Fibroblast of lung (primary cell): ENCODE measurements at places on chromosomes 7 and 10. TPM values are rescaled to one million over a fixed set of nuclear protein-coding genes. Genes with fewer than 3 reads are reported as not detected.

The GPR158 gene
- under 0.01 and 0.33 TPM in 2 replicates for total RNA-seq

The ZNF32 gene
- total RNA-seq: 60.1 and 61.9 TPM in 2 replicates

The NME8 gene
- not detected in 2 replicates for total RNA-seq

The CLDN15 gene
- 2.6 and 3.1 TPM in 2 replicates for total RNA-seq

The NPFFR1 gene
- under 0.01 TPM in 1 of 2 replicates, not detected in the other for total RNA-seq

The ABCC2 gene
- 0.26 and 0.66 TPM in 2 replicates for total RNA-seq

The KIF11 gene
- 3.6 and 8.9 TPM in 2 replicates for total RNA-seq

The NCF1 gene
- total RNA-seq: under 0.01 TPM in 1 of 2 replicates, not detected in the other

The ANKRD61 gene
- 0.17 and 0.26 TPM in 2 replicates for total RNA-seq

The LGI1 gene
- total RNA-seq: not detected in 2 replicates

The CPVL gene
- total RNA-seq: 0.17 and 0.51 TPM in 2 replicates

The LRGUK gene
- under 0.01 and 0.17 TPM in 2 replicates for total RNA-seq

The GPR15LG gene
- total RNA-seq: not detected in 2 replicates

The C7orf33 gene
- not detected in 2 replicates for total RNA-seq

The TMEM270 gene
- not detected in 2 replicates for total RNA-seq

The TMEM178B gene
- under 0.01 TPM in 2 replicates for total RNA-seq

The ATRNL1 gene
- total RNA-seq: 0.33 and 1.0 TPM in 2 replicates

The SSMEM1 gene
- total RNA-seq: not detected in 2 replicates

The CNNM2 gene
- 4.4 and 6.1 TPM in 2 replicates for total RNA-seq

The NEURL1 gene
- total RNA-seq: under 0.01 TPM in 1 of 2 replicates, not detected in the other

The FXYD4 gene
- total RNA-seq: not detected in 2 replicates

The WNT2 gene
- 1.7 and 3.9 TPM in 2 replicates for total RNA-seq

The COL1A2 gene
- 2,400 and 2,928 TPM in 2 replicates for total RNA-seq

The CFAP46 gene
- 0.26 and 0.66 TPM in 2 replicates for total RNA-seq

The SPRN gene
- under 0.01 and 0.33 TPM in 2 replicates for total RNA-seq

The CLCN1 gene
- total RNA-seq: under 0.01 TPM in 2 replicates

The RASSF4 gene
- total RNA-seq: 5.4 and 11.4 TPM in 2 replicates

The AMPH gene
- 1.5 and 3.6 TPM in 2 replicates for total RNA-seq

The MINDY4 gene
- total RNA-seq: 4.1 and 6.1 TPM in 2 replicates

The GIMAP6 gene
- under 0.01 TPM in 1 of 2 replicates, not detected in the other for total RNA-seq

The POU6F2 gene
- under 0.01 TPM in 1 of 2 replicates, not detected in the other for total RNA-seq

The HOXA9 gene
- total RNA-seq: under 0.01 TPM in 1 of 2 replicates, not detected in the other

The MAGI2 gene
- total RNA-seq: 9.2 and 17.0 TPM in 2 replicates

The LBX1 gene
- under 0.01 TPM in 2 replicates for total RNA-seq

The KLHDC10 gene
- 27.7 and 29.1 TPM in 2 replicates for total RNA-seq

The NOS3 gene
- 0.50 and 0.77 TPM in 2 replicates for total RNA-seq

The GPC2 gene
- 1.8 and 2.3 TPM in 2 replicates for total RNA-seq

The CRTAC1 gene
- total RNA-seq: not detected in 2 replicates

The PTPRE gene
- 1.0 and 1.8 TPM in 2 replicates for total RNA-seq
